Breast epithelium (tissue), 4 donors: ENCODE measurements at places on chromosomes 6 and 20. TPM values are rescaled to one million over a fixed set of nuclear protein-coding genes. Genes with fewer than 3 reads are reported as not detected.

DNA sequence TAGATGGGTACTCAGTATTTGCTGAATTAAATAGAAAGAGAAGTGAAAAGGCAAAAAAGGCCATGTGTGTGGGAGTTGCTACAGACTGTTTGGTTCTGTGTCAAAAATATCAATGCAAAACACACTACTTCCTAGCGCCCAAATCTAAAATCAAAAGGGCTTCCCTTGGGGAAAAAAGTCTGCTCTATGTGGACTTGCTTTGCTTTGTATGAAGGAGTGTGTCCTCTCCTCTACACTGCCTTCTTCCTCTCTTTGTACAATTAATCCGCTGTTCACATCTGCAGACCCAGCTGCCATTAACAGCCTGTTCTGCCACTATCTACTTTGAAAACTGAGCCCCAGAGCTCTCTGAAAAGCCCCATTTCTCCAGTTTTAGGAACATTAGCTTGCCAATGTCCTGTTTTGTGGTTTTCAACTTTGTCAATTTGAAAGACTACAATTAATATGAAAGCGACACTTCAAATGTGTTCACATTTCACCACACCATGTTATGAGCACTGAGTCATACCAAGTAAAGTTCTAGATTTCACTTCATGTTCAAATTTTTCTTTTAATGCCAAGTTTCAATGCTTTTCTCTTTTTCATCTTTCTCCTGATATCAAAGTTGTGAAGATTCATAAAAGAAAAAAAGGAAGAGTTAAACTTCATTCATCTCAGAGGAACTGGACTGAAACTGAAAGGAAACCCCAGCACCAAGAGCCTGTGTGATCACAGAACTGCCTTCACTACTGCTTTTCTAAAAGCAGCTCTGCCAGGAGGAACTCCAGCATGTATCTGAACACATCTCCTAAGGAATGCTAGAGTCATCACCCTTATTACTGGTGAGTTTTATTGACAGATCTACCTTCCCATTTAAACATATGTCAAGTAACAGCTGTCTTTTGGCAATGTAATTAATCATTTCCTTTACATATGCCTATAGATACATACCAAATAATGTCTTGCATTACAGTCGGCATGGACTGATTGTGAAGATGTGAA lies 102.6 kb downstream of the KIF13A start:
- no peak overlapping the region for H3K27ac ChIP-seq

SPACA1 gene
- total RNA-seq: not detected

DNA sequence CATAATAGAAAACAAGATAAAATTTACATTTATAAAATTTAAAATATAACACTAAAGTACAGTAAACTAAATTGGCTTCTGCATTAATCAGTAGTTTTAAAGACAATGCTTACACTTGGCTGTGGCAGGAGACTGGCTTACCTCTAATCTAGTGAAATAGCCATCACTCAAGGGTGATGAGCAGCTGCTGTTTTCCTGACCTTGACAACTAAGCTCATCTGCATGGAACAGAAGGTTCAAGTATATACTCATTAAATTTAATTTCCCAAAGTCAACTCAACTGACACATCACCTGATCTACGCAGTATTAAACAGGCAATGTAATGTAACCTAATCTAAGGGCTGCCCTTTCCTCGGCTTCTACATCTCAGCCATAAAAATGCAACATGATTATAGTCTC lies 14.5 kb downstream of the TMX4 start:
- H3K4me3 ChIP-seq: no peak overlapping the region
- no peaks in the 10 kb centered on the region for H3K36me3 ChIP-seq
- H3K27ac ChIP-seq: no peak overlapping the region
- H3K27me3 ChIP-seq: no peaks in the 10 kb centered on the region
- H3K4me1 ChIP-seq: no peaks in the 10 kb centered on the region
- no peak for DNase-seq

GRCh38 chr6:133892813-133893691 lies 4.1 kb downstream of the TCF21 start:
- DNase-seq: no peak
- H3K36me3 ChIP-seq: no peaks in the 10 kb centered on the region
- H3K27ac ChIP-seq: no peak overlapping the region

DNA sequence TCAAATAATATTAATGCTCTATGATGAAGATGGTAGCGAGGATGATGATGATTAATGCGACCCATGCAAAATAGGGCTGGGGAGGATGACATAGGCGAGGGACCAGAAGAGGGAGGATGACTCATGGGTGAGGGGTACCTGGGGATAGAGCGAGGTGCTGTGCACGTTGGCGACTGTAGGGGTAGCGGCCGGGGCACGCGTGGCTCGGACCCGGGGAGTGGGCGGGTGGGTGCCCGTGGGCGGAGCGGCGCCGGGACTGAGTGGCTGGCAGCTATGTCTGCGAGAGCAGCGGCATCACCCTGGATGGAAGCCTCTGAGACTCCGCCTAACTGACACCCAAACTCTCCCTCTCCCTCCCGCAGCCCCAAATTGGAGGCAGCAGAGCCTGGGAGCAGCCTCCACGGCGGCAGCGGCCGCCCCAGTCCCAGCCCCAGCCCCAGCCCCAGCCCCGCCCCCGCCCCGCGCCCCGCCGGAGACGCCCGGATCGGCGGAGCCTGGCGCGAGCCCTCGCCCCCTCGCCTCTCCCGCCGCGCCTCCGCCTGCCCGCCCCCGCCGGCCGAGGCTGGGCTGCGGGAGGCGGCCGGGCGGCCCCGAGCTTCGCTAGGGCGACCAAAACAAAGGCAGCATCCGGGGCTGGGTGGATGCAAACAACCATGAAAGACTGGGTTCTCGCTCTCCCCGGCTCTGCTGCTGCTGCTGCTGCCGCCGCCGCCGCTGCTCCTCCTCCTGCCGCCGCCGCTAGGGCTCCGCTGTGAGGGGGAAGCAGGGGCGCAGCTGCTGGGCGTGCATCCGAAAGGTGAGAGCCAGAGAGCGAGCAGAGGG lies at the start of gene RIMS1:
TSS of gene RIMS1 (plus strand) at position 367 of the 822 bp plus-strand sequence. CDS start 474 bp downstream, outside the sequence.
- peaks cover 31% of the 10 kb centered on the region for H3K27me3 ChIP-seq
- no peak within 1 kb of the TSS for H3K27ac ChIP-seq
- peak within 1 kb of the TSS; percentile 46 for H3K4me3 ChIP-seq
- no peaks in the 10 kb centered on the region for H3K36me3 ChIP-seq
- DNase-seq: no peak

HINT3 gene
- 37.3 TPM for total RNA-seq

DNA sequence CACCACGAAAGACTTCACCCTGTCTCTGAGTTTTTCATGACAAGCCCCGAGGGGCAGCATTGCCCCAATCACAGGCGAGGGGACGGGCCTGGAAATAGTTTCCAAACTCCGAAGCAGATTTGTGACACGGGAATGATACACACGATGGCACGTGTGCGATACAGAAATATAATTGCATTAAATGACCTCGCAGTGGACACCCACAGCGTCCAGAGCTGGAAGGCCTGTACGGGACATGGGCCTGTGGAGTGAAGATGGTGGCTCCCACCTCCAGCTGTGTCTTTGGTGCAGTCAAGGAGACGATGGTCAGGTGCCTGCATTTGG lies 43.0 kb downstream of the PMEPA1 start:
- H3K4me3 ChIP-seq: no peak overlapping the region
- H3K36me3 ChIP-seq: no peaks in the 10 kb centered on the region

GRCh38 chr6:158017621-158018040 lies 36.0 kb downstream of the SYNJ2 start:
- no peak overlapping the region for H3K4me3 ChIP-seq
- peaks cover under 1% of the 10 kb centered on the region for H3K4me1 ChIP-seq
- no peak for DNase-seq
- peak overlapping the region; percentile 74 for H3K27ac ChIP-seq
- no peaks in the 10 kb centered on the region for H3K36me3 ChIP-seq

DNA sequence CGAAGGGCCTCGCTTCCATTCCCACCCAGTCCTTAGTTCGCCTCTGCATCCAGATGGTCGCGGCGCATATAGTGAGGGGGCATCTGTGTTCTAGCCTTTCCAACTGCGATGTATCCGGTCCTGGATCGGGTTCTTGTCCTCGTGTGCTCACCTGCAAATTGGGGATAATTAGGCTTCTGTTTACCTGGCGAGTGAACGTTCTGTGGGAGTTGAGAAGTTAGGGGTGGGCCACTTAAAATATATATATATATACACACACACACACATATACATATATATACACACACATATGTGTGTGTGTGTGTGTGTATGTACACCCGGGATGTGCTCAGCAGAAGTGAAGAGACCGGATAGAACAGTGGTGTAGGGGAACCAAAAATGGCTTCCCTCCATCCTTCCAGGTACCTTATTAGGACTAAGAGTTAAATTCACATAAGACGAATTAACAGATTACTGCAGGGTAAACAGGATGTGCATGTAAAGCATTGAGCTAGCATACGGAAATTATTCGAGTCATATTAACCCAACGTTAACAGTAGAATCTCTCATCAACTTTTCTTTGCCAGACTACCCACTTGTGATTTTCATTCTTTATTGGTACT lies 537 bp downstream of the CSTF1 start:
- H3K27me3 ChIP-seq: no peaks in the 10 kb centered on the region
- DNase-seq: no peak
- H3K4me1 ChIP-seq: peaks cover 24% of the 10 kb centered on the region
- H3K4me3 ChIP-seq: peak overlapping the region; percentile 96
- H3K36me3 ChIP-seq: peaks cover 11% of the 10 kb centered on the region

MAS1 gene
- total RNA-seq: not detected

MEP1A gene
- total RNA-seq: 1.3 TPM

DNA sequence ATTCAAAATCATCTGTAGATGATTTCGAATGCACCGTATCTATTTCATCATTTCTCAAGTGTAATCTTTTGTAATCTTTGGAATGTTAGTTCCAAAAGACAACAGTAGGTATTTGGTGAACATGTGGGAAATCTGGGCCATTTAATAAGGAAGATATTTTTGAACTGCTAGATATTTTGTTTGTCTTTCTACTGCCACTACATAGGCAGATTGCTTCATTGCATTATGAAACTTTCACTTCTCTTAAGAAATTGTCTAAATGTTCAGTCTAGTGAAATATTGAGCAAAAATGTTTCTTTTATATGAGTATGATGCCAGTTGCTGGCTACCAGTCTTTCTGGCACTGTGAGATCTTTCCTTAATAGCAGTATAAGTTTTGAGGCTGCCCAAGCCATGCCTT lies 527.8 kb upstream of the RNF217 start:
- no peaks in the 10 kb centered on the region for H3K4me1 ChIP-seq
- DNase-seq: no peak
- H3K36me3 ChIP-seq: no peaks in the 10 kb centered on the region

CRISP2 gene
- not detected for total RNA-seq

GRCh38 chr20:16803965-16804792 lies 56.0 kb downstream of the OTOR start:
- DNase-seq: no peak
- H3K4me3 ChIP-seq: no peak overlapping the region
- H3K27me3 ChIP-seq: no peaks in the 10 kb centered on the region
- H3K4me1 ChIP-seq: no peaks in the 10 kb centered on the region
- H3K27ac ChIP-seq: no peak overlapping the region
- no peaks in the 10 kb centered on the region for H3K36me3 ChIP-seq

GRCh38 chr6:46648869-46649492 lies 3.6 kb downstream of the CYP39A1 start:
- H3K27ac ChIP-seq: no peak overlapping the region
- no peaks in the 10 kb centered on the region for H3K4me1 ChIP-seq
- no peaks in the 10 kb centered on the region for H3K27me3 ChIP-seq
- no peaks in the 10 kb centered on the region for H3K36me3 ChIP-seq
- no peak overlapping the region for H3K4me3 ChIP-seq
- DNase-seq: no peak

- H3K27me3 ChIP-seq: no peaks in the 10 kb centered on the region
- H3K27ac ChIP-seq: no peak overlapping the region
- no peaks in the 10 kb centered on the region for H3K36me3 ChIP-seq
- H3K4me1 ChIP-seq: no peaks in the 10 kb centered on the region
- no peak overlapping the region for H3K4me3 ChIP-seq
Measured at GRCh38 chr20:41131594-41132387, 5.6 kb upstream of the PLCG1 start.

NXT1 gene
- total RNA-seq: 25.9 TPM

DNA sequence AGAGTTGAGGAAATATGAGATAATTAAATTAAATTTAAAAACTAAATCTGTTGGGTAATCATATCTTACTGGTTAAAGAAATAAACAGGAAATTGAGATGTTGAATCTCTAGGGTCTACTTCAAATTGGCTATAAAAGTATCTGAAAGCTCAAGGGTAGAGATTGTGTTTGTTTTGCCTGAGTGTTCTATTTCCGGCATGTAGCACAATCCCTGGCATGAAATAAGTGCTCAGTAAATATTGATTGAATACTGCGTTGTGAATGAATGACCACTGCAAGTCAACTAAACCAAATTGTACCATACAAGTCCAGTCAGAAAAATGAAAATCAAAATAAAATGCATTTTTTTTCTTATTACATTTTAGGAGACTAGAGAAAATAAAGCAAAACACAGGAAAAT lies 709.8 kb downstream of the EPM2A start:
- no peaks in the 10 kb centered on the region for H3K36me3 ChIP-seq
- no peak overlapping the region for H3K27ac ChIP-seq
- no peak overlapping the region for H3K4me3 ChIP-seq
- H3K4me1 ChIP-seq: no peaks in the 10 kb centered on the region
- no peak for DNase-seq
- no peaks in the 10 kb centered on the region for H3K27me3 ChIP-seq

RCAN2 gene
- total RNA-seq: 2.9 TPM

- H3K4me1 ChIP-seq: no peaks in the 10 kb centered on the region
- no peak overlapping the region for H3K27ac ChIP-seq
- H3K27me3 ChIP-seq: no peaks in the 10 kb centered on the region
- no peak for DNase-seq
- no peak overlapping the region for H3K4me3 ChIP-seq
Measured at GRCh38 chr6:53441761-53442160, 93.0 kb upstream of the ELOVL5 start.

CYB5R4 gene
- total RNA-seq: 7.8 TPM

PHACTR3 gene
- total RNA-seq: 0.16 TPM

DNA sequence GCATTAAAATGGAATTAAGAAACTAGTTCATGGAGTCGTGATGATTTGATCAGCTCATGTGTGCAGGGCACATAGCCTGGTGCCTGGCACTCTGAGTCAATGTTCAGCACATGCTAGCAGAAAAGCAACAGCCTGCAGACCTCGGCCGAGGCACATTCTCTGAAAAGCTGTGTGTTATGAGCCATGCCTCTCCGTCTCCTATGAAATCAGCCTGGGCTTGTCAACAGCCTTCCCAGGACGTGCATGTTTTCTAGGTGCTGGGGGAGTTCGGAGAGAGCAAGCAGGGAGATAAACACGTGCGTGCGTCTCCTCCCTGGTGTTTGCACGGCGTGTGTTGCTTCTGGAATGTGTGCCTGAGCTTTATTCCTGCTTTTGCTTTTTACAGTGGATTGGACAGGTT lies 207.8 kb upstream of the KCNG1 start:
- no peaks in the 10 kb centered on the region for H3K36me3 ChIP-seq
- H3K27me3 ChIP-seq: no peaks in the 10 kb centered on the region
- H3K4me1 ChIP-seq: no peaks in the 10 kb centered on the region

CAGE1 gene
- not detected for total RNA-seq

KIAA0408 gene
- total RNA-seq: 42.7 TPM

GRCh38 chr20:50810842-50811241 lies 16.0 kb downstream of the BCAS4 start:
- no peaks in the 10 kb centered on the region for H3K27me3 ChIP-seq
- no peaks in the 10 kb centered on the region for H3K4me1 ChIP-seq
- no peaks in the 10 kb centered on the region for H3K36me3 ChIP-seq
